NCI-H187 (cell line): ENCODE measurements at places on chromosomes 2 and 18.

- no peak for DNase-seq
Measured at GRCh38 chr2:121055088-121055487, 229.9 kb downstream of the TFCP2L1 start.

DNA sequence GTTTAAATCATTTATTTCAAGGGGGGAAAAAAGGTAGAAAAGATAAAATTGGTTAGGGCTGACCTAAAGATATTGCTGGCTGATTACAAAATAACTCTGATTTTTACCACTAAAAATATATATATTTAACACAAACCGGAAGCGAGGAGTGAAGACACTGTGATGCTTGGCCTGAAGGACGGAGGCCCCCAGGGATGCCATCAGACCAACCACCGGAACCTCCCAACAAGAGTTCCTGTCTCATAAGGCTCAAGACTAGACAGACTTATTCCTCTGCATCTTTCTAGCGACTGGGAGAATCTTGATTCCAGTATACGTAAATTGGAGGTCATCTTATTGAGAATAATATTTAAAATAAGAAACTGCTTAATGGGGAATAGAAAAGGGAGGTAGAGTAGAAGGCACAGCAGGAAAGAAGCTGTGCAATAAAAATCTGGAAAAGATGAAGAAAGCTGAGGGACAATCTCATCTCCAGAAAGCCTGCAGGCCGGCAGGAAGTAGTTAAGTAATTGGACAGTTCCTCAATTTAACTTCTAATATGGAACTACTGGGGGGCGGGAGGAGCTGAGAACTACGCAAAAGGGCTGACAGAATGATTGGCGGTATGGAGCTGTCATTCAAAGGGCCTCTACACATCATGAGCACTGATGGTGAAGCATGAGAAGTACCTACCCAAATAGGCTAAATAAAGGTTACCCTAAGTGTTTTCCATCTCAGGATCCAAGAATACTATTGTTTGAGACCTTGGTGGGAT, 91.1 kb downstream of the DTNB start:
- DNase-seq: no peak

- DNase-seq: no peak
Measured at GRCh38 chr2:200587007-200587616, 1.3 kb downstream of the AOX1 start.

DNA sequence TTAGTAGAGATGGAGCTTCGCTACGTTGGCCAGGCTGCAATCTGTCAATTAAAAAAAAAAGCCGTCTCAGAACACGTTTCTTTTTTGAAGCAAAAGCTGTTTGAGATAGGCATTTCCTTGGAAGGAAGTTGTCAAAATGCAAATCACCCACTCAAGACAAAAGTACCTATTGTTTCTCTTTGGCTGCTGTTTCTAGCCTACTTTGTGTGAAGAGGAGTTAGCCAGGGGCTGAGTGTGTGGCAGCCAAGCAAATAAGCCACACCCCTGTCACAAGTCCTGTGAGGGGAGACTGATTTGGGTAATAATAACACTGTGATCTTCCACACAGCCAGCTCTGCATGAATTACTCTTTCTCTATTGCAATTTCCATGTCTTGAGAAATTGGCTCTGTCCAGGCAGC, 47.4 kb upstream of the CDCA7 start:
- no peak for DNase-seq

GRCh38 chr18:6866552-6867085, 137.1 kb downstream of the ARHGAP28 start:
- DNase-seq: no peak

- DNase-seq: no peak
Measured at GRCh38 chr2:19685731-19686130, 216.1 kb downstream of the TTC32 start.

DNA sequence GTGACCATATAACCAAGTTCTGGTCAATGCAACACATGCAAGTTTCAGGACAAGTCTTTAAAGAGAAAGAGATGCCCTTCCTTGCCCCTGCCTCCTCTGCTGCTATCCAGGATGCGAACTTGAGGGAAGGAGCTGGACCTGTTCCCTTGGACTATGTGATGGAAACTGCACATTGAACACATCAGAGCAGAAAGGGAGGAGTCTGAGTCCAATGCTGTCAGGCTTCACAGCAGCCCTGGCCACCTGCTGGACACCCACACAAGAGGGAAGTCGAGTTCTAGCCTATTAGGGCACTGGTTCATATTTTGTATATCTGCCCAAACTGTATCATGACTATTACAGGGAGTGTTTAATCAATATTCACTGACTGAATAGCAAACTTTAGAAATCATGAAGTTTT, 38.3 kb upstream of the TEX51 start:
- no peak for DNase-seq

DNA sequence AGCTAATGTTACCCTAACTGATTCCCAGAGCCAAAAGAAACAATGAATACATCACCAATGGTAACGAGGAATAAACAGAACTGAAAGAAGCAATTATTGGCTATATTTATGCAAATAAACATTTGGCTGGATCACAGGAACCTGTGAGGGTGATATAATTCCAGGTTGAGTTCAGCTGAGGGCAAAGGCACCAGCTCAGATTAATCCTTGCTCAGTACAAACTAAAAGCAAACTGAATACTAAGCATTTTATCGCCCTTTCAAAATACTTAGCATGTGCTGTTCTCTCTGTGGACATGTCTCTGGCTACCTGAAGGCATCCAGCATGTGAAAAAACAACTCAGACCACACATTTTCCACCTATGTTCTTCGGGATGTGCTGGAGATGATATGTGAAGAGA, 791.7 kb downstream of the METTL4 start:
- no peak for DNase-seq

DNA sequence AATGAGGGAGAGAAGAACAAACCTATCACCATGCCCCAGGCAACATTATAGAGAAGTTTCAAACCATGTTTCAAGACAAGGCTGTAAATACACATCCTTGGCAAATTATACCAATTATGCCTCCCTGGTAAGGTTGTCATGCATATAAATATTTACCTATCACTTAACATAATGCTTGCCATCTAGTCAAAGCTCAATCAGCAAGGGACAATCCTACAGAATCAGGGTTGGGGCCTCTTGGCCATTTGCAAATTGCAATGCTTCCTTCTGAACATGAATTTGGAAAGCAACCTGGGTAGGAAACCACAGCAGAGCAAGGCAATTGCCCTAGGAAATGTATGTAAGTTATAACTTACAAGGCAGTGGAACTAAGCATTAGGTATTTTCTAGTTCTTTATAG, 907.2 kb upstream of the CDH2 start:
- no peak for DNase-seq

DNA sequence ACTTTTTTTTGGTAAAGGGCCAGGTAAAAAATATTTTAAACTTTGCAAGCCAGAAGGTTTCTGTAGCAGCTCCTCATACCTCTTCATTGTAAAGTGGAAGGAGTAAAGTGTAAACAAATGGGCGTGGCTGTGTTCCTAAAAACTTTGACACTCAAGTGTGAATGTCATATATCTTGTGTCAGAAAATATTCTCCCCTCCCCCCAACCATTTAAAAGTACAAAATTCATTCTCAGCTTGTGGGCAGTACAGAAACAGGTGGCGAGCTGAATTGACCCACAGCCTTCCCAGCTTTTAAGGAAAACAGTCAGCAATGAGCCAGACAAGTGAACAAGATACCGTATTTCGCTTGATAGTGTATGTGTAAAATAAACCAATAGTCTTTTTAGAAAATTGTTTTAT, 4.0 kb downstream of the YPEL5 start:
- DNase-seq: no peak

- no peak for DNase-seq
Measured at GRCh38 chr2:37551783-37552182, 119.7 kb downstream of the CDC42EP3 start.

DNA sequence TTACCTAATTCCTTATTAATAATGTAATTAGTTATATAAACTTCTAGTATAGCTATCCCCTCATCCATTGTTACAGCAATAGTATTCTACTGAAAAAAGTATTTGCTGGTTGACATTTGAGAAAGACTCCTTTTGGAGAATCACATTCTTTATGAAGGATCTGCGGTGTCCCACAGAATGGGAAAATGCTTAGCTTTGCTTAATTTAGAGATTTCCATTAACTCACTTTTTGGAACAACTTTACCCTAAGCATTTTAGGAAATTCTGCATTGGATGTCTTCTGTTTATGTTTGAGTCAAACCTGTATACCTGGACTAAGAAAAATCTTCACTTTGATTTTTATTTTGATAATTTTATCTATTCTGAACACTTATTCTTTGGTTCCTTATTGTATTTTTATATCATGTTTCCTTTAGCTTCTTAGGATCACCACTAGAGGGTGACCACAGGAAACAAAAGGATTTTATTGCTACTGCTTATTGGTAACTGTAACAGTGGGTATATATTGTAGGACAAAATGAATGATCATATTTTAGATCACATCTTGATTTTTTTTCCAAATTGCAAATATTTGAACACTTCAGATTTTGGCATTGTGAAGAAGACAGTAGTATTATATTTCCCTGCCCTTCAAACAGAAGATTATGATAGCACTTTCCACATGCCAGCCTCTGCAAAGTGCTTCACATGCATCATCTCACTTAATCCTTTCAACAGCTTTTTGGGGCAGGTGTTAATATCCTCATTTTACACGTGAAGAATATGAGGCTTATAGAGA, 79.6 kb downstream of the MIB1 start:
- DNase-seq: no peak

GRCh38 chr18:48688961-48689360, 150.1 kb downstream of the CTIF start:
- DNase-seq: no peak

DNA sequence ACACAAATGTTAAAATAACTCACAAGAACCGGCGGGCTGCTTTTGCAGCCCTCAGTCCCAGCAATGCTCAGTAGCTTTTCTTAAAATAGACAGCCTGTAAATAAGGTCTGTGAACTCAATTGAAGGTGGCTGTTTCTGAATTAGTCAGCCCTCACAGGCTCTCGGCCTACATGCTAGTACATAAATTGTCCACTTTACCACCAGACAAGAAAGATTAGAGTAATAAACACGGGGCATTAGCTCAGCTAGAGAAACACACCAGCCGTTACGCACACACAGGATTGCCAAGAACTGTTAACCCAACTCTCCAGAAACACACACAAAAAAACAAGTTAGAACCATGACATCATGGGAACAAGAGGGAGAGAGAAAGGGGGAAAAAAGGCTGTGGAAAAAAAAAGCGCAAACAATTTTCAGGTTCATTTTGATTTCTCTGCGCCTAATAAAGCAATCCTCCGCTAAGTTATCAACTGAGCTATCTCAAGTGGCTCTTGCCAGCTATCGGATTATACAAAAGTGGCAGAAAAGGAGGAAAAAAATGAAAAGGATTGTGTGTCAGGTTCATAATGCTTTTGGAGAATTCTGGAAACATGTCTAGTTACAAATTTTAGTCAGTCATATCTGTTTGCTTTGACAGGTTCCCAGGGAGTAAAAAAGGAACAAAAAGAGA, 89.1 kb downstream of the ZEB2 start:
- no peak for DNase-seq

GRCh38 chr2:240351088-240351741, 84.2 kb upstream of the GPC1 start:
- no peak for DNase-seq

GRCh38 chr2:15142069-15142689, 419.0 kb downstream of the NBAS start:
- no peak for DNase-seq

DNA sequence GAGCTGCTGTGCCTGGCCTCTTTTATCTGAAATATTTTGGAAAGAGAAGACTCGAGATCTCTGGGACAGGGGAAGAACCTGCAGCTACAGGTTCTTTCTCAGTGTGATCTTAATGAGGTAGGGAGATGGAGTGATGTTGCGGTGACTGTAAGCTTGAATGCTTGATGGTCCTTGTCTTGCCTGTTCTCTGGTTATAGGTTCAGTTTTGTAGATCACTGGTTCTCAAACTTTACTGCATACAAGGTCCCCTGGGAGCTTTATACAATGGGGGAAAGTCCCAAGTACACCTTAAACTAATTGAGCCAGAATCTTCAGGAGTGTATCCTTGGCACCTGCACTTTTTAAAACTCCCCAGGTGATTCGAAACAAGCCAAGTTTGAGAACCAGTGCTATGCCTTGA, 136.7 kb upstream of the CXCR4 start:
- no peak for DNase-seq

GRCh38 chr2:238160206-238161129, 1.7 kb downstream of the ERFE start:
- DNase-seq: no peak

- DNase-seq: no peak
Measured at GRCh38 chr18:46343931-46344372, 239.8 kb downstream of the HAUS1 start.

DNA sequence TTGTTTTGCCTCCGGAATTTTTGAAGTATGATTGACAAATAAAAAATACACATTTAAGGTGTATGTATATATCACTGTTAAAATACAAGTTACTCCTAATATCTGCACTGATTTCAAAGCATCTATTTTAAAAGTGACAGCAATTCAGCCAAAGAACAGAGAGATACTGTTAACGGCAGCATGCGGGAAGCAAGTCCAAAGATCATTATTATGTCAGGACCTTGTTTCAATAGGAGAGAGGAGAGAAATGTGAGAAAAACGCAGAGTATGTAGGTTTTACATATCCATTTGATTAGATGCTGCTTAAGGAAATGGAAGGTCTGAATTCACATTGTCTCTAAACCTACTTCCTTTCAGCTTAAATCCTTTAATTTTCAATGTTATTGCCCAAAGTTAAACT, 545.5 kb upstream of the SLC8A1 start:
- DNase-seq: no peak

DNA sequence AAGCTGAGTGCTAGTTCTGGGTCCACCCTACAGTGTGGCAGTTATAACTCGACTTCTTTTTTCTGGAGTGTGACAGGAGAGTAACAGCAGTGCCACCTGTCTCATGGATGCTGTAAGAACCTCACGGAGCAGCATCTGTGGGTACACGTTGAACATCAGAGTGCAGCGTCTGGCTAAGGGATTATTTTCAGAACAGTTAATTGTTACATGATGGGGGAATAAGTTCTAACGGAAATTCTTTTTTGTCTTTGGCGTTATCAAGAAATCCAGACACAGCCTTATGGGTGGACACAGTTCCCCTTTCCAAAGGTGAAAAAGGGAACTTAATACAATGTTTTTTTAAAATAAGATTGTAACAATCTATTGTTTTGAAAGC, 28.3 kb upstream of the TOGARAM2 start:
- DNase-seq: no peak

DNA sequence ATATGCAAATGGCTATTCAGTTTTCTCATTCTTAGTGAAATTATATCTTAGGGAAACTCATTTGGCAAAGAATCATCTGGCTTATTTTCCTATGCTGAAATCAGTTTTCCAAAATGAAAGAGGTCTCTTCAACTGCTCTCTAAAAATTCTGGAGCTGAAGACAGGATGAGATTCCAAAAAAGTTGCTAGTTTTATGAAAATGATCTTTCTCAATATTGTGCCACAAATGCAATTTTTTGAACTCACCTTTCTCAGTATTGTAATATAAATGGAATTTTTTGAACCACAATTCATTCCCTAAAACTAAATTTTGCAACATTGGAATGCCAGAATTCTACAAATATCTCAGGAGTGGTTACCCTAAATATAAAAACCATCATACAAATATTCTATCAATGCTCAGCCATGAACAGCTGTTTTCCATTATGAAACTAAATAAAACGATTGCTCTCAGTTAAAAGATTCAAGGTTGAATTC, 147.7 kb upstream of the PKDCC start:
- no peak for DNase-seq

GRCh38 chr18:22257022-22257543, 87.7 kb downstream of the GATA6 start:
- no peak for DNase-seq
